ENCODE measurements at places on chromosomes 3 and 15. TPM values are rescaled to one million over a fixed set of nuclear protein-coding genes. Genes with fewer than 3 reads are reported as not detected.

DNA sequence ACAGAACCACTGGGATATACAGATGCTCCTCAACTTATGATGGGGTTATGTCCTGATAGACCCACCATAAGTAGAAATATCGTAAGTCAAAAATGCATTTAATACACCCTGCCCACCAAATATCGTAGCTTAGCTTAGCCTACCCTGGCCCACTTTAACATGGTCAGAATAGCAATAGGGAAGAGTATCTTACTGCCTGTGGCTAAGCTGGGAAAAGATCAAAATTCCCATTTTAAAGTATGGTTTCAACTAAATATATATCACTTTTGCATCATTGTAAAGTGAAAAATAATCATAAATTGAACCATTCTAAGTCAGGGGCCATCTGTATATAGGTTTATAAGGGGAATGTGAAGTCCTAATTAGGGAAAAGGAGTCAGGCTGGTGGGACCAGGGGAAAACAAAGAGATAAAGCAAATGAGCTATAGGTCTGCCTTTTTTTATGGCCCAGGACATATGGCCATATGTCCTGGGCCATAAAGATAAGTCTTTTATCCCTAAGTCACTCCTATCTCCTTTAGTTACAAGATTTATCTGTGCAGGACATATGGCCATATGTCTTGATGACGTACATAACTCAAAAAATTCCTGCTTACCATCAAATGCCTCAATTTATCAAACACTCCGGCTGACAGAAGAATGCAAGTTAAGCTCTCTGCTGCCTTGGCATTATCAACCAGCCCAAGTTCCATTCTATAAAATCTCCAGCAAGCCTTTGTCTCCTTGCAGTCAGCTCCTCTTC is 11.2 kb downstream of the RTP3 start:
- DNase-seq = no peak

GRCh38 chr3:190696777-190697501 is 165.6 kb downstream of the GMNC start:
- peak; percentile 75 for DNase-seq

GRCh38 chr3:46693038-46693891 is at the start of gene ALS2CL:
Gene ALS2CL (minus strand): TSS chr3:46693679. CDS start chr3:46689440, 4,239 bp downstream.
- DNase-seq = peak; percentile 66

DNA sequence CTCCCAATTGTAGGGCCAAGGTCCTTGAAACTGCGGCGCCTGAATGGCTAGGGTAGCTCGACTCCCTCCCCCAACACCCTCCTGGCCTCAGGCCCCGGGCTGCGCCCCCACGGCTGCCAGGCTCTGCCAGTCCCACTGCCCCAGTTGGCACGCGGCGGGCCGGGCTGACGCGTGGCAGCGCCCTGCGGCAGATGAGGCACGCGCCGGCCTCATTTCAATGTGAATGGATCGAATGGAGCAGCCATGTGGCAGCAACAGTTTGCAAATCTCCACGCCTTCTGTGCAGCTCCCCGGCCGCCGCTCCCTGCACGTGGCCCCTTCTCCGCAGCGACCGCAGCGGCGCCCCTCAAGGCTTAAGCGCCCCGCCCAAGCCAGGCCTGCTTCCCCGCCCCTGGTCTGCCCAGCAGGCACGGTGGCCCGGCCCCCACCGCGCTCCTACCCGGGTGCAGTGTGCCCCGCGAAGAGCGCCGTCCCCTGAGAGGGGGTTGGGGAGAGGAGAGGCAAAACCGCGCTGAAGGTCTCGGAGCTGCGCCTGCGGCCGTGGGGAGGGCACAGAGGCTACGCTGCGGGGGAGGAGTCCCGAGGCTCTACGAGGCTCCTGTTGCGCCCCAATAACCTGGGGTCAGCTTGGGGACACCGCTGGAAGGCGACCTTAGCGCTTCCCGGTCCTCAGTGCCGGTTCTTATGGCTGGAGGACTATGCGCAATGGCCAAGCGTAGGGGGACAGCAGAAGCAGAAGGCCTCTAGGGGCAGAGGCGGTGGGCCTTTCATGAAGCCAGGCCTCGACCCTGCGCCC is 3.1 kb upstream of the DLL4 start:
- DNase-seq = peak; percentile 55

DNA sequence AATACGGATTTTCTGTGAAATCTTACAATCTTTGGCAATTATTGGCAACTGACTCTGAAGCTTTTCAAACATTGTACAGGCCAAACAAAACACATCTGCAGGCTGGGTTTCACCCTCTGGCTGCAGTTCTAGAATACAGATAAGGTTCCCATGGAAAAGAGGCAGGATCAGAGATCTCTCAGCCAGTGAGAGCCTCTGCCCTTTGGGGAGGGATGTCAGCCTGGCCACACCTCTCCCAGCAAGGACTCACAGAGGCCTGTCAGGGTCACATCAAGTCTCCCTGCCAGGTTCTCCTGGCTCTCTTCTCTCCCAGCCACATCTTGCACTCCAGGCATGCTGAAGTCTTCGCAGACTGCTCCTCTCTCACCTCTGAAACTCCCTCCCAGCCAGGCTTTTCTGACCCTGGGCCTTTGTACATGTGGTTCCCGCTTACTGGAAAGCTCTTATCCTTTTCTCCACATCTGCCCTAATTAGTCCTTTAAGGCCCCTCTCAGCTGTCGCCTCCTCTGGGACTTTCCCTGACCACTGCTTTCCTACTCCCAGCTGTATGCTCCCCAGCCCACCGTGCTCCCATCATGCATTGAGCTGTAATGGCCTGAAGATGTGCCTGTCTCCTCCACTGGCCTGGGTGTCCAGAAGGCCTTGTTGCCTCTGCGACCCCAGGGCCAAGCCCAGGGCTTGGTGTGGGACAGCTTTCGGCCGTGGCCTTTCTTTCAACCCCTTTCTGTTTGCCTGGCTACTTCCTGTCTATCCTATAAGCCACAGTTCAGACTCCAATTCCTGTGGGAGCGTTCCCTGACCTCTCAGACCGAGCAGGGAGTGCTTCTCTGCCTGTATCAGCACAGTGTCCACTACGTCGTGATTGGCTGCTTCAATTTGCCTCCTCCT is 4.3 kb downstream of the RBP1 start:
- no peak for DNase-seq

- no peak for DNase-seq
These were observed 105.3 kb downstream of the PLCH1 start for GRCh38 chr3:155639462-155640055.

DNA sequence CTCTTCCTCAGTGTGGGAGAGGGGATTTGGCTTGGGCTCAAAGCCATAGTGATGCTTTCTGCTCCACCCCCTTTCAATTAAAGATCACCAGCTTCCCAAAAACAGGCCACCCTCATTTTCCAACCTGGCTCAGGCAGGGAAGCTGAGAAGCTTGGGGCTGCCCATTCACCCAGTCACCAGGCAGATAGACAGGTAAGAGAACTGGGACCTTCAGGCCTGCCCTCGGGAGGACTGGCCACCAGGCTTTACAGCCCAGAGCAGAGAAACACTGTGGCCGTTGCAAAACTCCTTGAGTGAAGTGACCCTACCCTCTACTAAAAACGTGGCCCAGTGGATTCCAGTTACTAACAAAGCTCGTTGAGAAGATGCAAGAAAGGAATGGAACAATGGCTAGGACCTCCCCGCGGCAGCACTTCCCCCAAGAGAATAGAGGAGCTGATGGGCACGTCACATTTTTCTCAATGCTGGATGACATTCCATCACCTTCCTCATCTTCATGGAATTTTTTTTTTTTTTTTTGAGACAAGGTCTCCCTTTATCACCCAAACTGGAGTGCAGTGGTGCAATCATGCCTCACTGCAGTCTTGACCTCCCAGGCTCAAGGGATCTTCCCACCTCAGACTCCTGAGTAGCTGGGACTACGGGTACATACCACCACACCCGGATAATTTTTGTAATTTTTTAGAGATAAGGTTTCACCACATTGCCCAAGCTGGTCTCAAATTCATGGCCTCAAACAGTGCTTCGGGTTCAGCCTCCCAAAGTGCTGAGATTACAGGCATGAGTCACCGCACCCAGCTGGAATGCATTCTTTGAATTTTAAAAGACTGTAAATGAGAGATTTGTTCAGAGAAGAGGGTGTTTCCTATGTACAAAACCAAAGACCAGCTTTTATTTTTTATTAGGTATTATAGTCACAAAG is 37.9 kb downstream of the LIPC start:
- DNase-seq = peak; percentile 93

DNA sequence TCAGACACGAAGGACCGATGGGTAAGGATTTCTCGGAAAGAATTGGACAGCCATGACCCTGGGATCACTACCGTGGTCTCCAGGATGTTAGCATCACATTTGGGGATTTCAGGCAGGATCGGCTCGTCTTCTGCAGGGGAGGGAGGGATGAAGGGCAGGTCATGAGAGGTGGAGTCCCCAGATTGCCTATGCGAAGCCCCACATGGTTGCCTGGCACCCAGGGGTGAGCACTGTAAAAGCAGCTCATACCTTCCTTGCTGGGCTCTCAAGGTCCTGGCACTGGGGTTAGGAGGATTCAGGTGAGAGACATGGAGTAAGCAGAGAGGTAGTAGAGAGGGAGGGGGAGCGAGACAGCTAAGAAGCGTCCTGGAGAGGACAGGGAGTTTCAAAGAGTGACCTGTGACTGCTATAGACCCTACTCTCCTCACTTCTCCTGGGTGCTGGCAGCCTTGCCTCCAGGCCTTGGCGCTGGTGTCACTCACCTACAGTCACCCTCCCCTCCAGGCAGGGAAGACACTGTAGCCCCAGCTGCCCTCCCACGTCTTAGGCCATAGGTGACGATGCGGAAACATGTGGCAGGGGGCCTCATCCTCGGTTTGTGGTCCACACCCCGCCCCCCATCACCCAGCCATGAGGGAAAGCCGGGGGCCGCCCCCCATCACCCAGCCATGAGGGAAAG is 15.0 kb upstream of the EHD4 start:
- DNase-seq = no peak

GRCh38 chr15:97966924-97967620 is 6.6 kb downstream of the ARRDC4 start:
- peak; percentile 17 for DNase-seq

GRCh38 chr3:81645248-81645647 is 116.2 kb downstream of the GBE1 start:
- no peak for DNase-seq

- no peak for DNase-seq
These were observed 5.7 kb downstream of the IFRD2 start for GRCh38 chr3:50286322-50287227.

- DNase-seq = no peak
These were observed 245.6 kb upstream of the TRIM42 start for GRCh38 chr3:140432229-140432669.

- DNase-seq = no peak
These were observed 234.8 kb downstream of the NR2F2 start for GRCh38 chr15:96565266-96565665.

DNA sequence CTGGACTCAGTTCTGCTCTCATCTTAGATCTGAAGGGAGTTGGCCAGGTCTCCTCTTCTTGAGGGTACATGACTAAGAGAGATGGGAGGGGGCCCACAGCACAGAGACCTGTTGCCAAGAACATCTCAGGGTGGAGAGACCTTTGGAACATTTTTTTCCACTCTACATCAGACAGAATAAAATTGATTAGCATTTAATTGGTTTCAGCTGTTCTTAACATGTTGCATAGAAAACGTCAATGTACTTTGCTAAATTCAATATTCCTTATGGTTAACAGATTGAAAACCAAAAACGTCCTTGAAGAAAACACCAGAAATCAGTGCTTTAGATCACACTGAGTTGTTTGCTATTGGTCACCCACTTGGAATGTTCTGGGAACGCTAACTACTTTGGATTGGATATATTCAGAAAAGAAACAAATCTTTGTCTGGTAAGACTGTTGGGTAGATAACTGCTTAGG is 36.4 kb upstream of the FSTL1 start:
- peak; percentile 76 for DNase-seq

The LRRC3B gene
- total RNA-seq = not detected

The ENTPD3 gene
- total RNA-seq = not detected

The ETV5 gene
- 44.0 TPM for total RNA-seq

The GHRL gene
- total RNA-seq = not detected

The PLOD2 gene
- total RNA-seq = 330 TPM

The LDHAL6B gene
- not detected for total RNA-seq

The MED12L gene
- total RNA-seq = 0.32 TPM

Data from GM23248 (cell line).